ENCODE measurements at places on chromosomes 1 and 21.

- DNase-seq = no peak
Measured at GRCh38 chr1:2881556-2881955, 80.1 kb upstream of the TTC34 start.

GRCh38 chr1:53237638-53238037 lies 680 bp downstream of the MAGOH start:
- DNase-seq = no peak

GRCh38 chr1:32431736-32432400 lies 33.0 kb upstream of the ZBTB8B start:
- DNase-seq = no peak

GRCh38 chr1:207659545-207660153 lies 14.7 kb downstream of the CR1L start:
- no peak for DNase-seq

DNA sequence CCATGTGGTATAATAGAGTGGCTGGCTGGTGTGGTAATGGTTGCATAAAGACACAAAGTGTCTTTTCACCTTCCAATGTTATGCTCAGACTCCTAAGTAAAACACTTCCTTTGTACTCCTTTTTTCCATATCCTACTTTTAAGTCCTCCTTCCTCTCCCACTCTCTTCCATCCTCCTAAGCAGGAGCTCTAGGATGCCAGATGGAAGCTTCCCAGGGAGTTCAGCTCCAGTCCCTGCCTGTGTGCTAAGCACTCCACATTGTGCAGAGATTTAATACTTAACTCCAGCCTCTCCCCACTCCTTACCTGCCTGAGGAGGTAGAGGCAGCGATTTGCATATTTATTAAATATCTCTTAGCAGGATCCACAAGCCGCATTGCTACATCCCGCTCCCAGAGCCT lies 60.5 kb upstream of the IGSF21 start:
- DNase-seq = no peak

GRCh38 chr1:35568975-35569395 lies 4.1 kb upstream of the TFAP2E start:
- peak; percentile 61 for DNase-seq

DNA sequence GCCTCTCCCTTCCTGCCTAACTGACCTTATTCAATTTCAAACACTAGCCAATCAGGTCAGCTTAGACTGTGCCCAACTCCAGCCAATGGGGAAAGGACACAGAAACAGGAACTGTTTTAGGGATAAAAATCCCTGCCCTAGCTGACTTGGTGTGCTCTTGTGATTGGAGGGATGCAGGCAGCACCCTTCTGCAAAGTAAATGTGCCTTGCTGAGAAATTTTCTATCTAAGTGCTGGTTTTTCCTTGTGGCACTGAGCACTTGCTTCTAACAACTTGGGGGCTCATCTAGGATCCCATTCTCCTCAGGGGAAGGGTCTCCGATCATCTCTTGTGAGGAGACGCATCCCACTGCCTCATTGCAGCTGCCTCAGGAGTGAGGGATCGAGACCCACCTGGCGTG lies 10.7 kb upstream of the CD2 start:
- no peak for DNase-seq

- no peak for DNase-seq
Measured at GRCh38 chr1:246532519-246532918, 25.4 kb upstream of the SMYD3 start.

GRCh38 chr1:86151427-86151826 lies 5.1 kb downstream of the COL24A1 start:
- DNase-seq = no peak

DNA sequence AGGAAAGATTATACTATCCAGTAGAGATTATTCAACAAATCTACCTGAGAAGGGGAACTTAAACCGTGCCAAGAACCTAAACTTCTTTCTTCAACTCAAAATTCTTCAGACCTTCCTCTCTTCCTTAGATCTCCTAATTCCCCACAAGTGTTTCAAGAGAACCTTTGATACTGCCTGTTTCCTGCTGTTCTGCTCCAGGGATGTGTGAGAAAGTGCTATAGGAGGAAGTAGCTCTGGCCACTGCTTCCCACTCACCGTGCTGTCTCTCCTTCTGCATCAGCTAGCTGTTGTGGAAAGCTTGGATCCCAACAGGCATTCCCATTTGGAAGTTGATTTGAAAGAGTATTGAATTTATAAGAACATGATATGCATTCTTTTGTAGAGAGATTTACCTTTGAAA lies 4.5 kb upstream of the NOS1AP start:
- DNase-seq = no peak

- peak; percentile 29 for DNase-seq
Measured at GRCh38 chr1:85580872-85581801, 576 bp downstream of the CCN1 start.

- DNase-seq = no peak
Measured at GRCh38 chr1:15621975-15622374, 4.7 kb downstream of the DDI2 start.

- no peak for DNase-seq
Measured at GRCh38 chr1:205545001-205545919, 40.8 kb downstream of the CDK18 start.

- DNase-seq = peak; percentile 15
Measured at GRCh38 chr1:53837646-53837923, 511 bp downstream of the NDC1 start.

- no peak for DNase-seq
Measured at GRCh38 chr1:201528631-201529252, 10.2 kb upstream of the NAV1 start.

GRCh38 chr1:84298328-84298683 lies 3.2 kb upstream of the SAMD13 start:
- DNase-seq = peak; percentile 81

GRCh38 chr21:38596264-38597042 lies 98.2 kb upstream of the ERG start:
- DNase-seq = no peak

- DNase-seq = no peak
Measured at GRCh38 chr1:2347409-2347785, 44.0 kb downstream of the MORN1 start.

- DNase-seq = no peak
Measured at GRCh38 chr1:160342526-160342925, 524 bp downstream of the COPA start.

DNA sequence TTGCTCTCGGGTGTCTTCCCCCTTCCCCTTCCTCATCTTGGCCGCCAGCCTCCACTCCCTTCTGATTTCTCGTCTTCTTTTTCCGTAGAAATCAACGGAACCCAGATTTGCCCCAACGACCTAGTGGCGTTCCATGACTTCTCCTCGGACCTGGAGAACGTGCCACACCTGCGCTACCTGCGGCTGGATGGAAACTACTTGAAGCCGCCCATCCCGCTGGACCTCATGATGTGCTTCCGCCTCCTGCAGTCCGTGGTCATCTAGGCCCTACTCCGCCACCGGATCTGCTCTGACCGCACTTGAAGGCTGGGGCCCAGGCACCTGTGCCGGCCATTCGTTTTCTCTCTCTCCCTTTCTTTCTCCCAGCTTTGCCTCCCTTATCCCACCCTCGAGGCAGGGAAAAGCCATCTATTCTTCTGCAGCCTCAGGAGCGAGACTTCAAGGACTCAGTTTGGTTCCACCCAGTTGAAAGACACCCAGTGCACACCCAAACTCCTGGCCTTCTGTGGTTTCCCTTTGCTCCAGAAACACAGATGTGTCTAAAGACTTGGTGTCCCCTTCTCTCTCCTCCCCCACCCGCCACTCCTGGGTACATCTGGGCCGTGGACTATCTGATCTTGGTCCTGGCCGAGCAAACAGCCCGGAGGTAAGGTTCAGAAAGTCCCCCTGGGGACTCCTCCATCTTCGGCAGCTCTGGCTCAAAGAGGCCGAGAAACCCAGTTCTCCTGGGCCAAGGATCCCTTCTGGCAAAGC lies 7.2 kb upstream of the OPTC start:
- no peak for DNase-seq

- no peak for DNase-seq
Measured at GRCh38 chr1:222618001-222618879, at the start of gene MIA3. TSS of gene MIA3 (plus strand) at chr1:222618097. CDS start at chr1:222618111, 14 bp downstream.

DNA sequence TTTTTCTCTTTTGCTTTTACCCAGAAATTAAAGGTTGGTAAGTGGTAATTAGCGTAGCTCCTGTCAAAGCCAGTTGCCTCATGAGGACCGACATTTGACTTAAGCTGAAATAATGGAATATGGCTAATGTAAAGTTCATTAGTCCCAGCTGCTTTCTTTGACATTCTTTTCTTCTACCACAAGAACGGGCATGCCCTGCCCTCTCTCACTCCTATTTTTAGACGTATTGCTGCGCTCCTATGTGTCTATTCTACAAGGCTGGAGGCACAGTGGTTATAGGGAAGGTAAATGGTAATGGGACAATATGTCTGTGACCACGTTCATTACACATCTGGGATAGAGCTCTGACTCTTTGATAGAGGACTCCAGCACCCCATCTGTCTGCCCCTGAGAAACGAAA lies 6.8 kb downstream of the CORT start:
- DNase-seq = no peak

- no peak for DNase-seq
Measured at GRCh38 chr1:177130451-177130945, 34.0 kb downstream of the ASTN1 start.

DNA sequence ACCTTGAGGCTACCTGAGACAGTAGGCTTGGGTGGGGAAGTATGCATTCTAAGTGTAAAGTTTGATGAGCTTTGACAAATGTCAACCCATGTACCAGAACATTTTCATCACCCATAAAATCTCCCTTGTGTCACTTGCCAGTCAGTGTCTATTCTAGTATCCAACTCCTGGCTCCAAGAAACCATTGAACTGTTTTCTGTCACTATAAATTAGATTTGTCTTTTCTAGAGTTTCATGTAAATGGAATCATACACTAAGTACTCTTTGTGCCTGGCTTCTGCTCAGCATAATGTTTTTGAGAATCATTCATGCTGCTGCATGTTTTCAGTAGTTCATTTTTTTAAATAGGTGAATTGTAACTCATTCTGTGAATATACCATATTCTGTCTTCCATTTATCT lies 165.4 kb downstream of the DNM3 start:
- DNase-seq = no peak

- DNase-seq = no peak
Measured at GRCh38 chr1:89698020-89698560, 65.2 kb downstream of the LRRC8C start.

DNA sequence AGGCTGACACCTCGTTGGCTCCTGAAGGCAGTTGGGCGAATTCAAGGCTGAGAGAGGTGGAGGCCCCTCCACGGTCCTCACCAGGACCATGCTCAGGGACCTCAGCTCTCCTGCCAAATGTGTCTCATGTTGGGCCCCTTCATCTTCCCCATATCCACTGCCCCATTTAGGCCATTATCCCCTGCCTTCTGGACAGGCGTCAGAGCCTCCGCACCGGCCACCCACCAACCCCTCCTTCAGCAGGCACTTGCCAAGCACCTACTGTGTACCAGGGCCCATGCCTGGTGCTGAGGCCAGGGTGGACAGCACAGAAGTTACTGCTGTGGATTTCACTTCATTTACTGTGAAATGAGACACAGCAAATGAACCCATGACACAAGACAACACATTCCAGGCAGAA lies 325.8 kb downstream of the MATN1 start:
- DNase-seq = no peak

DNA sequence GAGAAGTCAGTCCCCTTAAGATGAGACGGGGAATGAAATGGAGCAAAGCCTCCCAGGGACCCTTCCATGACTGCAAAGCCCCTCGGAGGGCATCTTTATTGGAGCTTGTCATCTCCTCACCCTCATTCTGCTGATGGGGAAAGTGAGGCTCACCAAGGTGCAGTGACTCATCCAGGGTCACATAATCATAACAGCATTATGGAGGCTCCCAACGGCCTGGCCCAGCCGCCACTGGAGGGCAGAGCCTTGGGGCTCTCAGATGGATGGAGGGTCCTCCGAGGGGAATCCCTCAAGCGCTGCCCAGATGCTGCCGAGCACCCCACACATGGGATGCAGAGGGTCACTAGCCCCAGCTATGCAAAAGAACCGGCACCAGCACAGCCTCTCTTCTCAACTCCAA lies 18.9 kb downstream of the IFFO2 start:
- no peak for DNase-seq

DNA sequence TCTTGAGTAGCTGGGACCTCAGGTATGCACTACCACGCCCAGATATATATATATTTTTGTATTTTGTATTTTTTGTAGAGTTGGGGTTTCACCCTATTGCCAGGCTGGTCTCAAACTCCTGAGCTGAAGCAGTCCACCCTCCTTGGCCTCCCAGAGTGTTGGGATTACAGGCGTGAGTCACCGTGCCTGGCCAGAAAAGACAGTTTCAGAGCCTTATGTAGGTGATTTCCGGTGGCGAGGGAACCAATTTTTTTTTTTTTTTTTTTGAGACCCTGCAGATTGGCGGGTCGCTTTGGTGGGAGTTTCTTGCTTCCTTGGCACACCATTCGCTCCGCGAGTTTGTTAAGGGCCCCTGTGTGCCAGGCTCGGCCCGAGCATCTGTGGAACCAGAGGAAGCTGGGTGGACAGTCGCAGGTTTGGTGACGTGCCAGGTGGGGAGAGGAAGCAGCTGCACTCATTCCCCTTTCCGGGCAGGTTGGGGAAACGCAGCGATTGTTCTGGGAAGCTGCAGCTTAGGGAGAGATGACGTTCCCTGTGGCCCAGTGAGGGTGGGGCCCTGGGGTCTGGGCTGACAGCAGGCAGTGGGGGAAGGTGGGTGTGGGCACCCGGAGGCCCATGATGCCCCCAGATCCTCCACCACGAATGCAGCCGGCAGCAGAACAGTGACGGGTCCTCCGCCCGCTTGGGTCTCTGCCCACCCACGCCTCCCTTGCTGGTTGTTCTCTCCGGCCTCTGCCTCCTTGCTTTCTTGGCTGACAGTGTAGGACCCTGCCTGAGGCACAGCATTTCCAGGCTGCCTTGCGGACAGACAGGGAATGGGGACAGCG lies 25.1 kb downstream of the SPSB1 start:
- DNase-seq = no peak

DNA sequence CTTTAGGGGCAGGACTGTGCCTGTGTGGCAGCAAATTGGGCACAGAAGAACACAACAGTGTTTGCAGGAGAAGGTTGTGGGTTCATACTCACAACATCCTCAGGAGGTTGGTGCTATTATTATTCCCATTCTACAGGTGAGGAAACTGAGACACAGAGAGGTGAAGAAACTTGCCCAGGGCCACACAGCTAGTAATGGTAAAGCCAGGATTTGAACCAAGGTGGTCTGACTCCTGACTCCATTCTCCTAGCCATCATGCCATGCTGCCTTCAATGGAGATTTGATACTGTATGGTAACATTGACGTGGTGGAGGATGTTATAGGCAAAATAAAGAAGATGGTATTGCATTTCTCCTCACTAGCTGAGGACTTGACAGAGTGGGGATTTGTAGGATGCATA lies 334.2 kb downstream of the RPS6KC1 start:
- no peak for DNase-seq
